GM03348 (cell line): ENCODE measurements at places on chromosomes 11 and 22.
A peak's percentile ranks its signal among the peaks of the same experiment; 100 is the strongest.

DNA sequence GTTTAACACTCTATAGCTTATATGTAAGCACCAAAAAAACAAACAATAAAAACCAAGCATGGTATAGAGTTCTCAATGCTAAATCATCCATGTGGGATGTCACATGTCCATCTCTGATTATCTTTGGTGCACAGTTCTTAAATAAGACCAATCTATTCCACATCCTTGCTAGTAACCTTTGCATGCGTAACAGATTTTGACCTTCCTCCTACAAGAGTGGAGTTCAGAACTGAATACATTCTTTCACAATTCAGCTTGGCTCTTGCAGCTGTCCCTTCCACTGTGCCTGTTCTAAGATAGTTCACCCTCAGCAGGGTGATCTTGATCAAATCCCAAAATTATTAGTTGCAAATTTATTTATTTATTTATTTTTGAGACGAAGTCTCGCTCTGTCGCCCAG lies 21.1 kb downstream of the PRR14L start:
- no peak for DNase-seq

DNA sequence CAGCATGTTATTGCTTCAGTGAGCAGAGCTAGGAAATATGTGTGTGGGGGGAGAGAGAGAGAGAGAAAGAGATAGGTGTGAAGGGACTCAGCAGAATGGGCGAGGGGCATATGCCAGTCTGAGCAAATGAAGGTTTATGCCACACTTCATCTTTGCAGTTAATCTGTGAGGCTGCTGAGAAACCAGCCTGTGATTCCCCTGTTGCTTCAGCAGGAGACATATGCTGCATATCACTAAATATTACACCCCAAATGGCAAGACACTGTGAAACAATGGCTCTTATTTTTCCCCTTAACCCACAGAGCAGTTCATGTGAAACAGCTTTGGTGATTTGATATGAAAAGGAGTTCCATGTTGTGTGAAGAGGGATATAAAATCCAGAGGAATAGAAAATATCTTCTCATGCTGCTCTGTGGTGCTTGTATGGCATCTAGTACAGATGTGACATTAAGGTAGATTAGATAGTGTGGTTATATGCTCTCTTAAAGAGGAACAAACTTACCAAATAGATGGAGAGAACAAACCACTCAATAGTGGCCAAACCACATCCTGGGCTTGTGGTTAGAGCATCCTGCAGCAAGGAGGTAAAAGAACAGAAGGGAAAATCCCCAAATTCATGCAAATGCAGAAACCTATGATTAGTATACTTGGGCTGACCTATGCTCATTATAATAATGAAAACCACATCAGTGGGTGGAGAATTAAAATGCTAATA lies 864.2 kb downstream of the FAM181B start:
- DNase-seq = no peak

GRCh38 chr11:132057266-132057665 lies 686.9 kb downstream of the NTM start:
- no peak for DNase-seq

GRCh38 chr11:108589136-108589535 lies 4.4 kb downstream of the EXPH5 start:
- DNase-seq = no peak

DNA sequence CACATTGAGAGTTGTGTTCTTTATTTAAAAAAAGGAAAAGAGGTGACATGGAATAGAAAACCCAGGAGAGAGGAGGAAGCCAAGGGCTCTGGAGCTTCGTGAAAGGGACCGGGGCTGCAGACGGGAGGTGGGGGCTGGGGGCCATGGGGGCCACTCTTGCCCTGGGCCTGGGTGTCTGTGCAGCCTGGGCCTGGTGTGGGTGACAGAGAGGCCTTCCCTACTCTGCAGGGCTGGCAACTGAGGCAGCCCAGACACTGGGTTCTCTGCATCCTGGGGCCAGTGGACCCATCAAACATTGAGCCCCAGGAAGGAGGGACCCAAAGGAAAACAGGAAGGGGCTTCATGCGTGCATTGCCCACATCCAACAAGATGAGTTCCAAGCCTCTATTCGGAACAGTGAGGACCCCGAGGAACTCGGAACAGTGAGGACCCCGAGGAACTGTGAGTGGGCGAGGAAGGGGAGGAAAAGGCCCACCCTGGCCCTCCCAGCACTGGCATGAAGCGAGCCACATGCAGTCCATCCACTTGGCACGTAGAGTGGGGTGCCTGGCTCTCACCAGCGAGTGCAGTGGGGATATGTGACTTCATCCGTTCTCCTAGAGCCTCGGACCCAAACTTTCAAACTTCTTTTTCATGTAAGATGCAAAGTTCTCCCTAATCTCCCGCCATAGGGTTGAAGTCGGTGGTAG lies 1121.6 kb downstream of the BRD1 start:
- DNase-seq = no peak

DNA sequence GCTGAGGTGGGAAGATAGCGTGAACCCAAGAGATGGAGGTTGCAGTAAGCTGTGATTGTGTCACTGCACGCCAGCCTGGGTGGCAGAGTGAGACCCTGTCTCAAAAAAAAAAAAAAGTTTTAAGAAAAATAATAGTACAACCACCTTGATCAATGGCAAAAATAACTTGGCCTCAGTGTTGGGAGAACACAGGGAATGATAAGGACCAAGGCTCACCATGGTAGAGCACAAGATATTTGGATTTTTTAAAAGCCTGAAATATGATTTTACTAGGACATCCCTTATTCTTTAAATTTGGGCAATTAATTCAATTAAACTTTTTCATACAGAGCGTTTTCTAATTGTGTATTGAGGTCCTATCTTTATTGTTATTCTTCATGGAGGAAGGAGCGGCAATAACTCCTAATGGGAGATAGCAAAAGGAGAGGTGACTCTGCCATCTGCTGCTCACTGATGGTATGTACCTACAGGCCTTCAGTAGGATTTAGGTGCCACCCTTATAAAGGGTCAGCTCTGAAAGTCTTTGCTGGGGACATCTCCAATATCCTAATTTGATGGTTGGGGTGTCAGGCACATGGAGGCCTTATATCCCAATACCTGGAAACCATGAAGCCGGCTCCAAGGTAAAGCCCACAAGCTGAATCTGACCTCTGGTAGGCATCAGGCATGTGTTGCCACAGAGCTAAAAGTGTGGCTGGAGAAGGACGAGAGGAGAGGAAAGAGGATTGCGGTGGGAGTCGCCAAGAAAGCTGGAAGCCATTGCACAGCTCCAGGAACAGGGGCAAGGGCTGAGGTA lies 21.9 kb upstream of the POLD3 start:
- DNase-seq = peak; percentile 68

DNA sequence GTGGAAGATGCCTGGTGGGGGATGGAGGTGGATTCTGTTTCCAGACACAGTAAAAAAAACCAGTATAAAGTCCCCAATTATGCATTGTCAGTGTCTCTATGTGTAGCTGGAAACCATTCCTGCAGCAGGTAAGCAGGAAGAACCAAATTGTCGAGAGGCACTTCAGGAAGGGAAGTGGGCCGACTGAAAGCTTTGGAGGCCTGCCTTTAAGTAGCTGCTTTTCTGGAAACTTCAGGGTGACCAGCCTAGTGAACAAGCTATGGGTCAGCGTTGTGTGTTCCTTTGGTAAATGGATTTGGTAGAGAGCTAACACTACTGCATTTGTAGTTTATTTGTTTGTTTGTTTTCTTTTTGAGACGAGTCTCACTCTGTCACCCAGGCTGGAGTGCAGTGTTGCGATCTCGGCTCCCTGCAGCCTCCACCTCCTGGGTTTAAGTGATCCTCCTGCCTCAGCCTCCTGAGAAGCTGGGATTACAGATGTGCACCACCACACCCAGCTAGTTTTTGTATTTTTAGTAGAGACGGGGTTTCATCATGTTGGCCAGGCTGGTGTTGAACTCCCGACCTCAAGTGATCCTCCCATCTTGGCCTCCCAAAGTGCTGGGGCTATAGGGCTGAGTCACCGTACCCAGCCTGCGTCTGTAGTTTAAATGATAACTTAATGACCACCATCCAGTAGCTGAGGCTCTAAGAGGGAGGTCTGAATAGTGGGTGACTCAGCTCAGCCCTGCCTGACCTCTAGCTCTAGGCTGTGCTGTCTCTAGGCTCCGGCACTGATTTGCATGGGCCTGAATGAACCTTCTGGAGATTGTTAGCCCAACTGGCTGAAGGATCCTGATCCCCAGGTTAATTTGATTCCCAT lies 12.8 kb downstream of the PTPRJ start:
- peak; percentile 41 for DNase-seq

DNA sequence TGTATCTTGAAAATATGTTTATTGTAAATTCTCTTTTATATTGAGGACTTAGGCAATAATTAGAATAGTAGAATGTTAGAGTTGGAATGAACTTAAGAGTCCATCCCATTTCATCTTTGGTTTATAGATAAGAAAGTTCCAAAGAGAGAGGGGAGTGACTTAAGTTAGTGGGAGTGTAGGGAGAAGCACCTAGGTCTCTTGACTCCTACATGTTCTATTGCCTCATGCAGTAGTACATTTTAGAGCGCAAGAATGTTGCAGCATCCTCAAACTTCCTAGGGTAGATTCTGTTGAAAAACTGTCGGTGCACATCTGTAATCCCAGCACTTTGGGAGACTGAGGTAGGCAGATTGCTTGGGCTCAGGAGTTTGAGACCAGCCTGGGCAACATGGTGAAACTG lies 8.7 kb downstream of the RRM1 start:
- no peak for DNase-seq

DNA sequence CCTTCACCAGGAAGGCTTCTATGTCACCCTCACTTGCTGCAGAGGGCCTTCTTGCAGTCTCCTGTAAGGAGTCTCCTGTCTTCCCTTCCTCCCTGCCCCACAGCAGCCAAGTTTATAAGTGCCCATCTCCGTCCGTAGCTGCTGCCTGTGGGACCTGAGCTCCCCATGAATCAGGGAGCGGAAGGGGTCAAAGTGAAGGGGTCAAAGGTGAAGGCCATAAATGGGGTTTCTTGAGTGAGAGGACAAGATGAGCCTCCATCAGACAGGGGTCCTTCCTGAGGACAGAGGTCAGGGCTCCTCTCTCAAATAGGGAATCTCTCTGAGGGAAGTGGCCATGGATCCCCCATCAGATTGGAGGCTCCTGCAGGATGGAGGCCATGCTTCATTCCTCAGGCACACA lies 44.4 kb downstream of the ARRB1 start:
- no peak for DNase-seq

DNA sequence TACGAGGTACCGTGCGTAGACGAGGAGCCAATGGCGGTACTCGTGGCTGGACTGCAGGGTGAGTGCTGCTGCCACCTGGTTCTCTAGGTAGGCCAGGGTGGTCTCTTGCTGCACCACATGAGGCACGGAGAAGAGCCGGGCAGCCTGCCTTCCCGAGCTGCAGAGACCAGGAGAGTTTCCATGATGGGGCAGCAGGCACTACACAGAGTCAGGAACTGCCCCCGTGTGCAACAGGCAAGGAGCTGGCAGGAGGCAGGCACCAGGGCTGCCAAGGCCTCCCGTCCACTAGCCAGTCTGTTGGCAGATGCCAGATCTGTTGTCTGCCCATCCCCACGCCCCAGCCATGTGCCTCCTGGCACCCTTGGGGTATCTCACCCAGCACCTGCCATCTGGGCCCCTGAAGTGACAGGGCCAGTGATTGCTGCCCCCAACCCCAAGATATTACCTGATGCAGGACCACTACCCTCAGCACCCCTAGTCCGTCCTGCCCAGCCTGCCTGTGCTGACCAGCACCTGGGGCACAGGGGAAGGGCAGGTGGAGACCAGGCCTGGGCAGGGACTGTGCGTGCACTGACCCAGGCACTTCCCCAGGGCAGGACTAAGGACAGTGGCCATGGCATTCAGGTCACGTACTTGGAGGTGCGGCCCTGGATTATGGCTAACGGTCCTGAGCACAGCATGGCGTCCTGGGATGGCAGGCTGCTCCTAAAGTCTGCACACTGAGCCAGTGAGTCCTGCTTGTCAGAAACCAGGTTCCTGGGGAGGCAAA lies 62.0 kb upstream of the CLTCL1 start:
- no peak for DNase-seq

DNA sequence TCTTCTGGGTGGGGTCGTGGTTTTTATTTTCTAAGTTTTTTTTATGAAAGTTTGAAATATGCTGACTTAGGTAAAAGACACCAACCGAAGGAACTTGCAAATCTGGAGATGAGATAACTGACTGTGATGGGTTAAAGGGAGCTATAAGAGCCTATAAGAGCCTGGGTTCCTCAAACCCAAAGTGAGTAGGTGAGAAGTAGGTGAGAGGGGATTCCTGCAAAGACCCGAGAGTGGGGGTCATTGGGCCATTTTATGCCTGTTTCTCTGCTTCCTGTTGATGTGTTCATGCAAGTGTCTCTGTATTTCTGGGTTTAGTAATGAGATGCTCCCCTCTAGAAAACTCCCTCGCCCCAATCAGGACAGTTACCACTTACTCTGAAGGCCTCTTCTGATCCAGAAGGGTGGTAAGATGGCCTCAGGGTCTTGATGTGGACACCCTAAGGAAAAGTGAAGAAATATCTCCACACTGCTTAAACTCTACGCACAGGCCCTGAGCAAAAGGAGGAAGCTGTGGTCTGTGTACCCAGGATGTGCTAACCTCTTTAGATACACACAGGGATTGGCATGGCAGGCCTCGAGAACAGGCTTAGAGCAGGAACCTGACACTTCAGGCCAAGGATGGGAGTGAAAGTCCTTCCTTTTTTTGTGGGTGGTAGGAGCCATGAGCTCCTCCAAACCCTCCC lies 1.8 kb downstream of the FLI1 start:
- no peak for DNase-seq

DNA sequence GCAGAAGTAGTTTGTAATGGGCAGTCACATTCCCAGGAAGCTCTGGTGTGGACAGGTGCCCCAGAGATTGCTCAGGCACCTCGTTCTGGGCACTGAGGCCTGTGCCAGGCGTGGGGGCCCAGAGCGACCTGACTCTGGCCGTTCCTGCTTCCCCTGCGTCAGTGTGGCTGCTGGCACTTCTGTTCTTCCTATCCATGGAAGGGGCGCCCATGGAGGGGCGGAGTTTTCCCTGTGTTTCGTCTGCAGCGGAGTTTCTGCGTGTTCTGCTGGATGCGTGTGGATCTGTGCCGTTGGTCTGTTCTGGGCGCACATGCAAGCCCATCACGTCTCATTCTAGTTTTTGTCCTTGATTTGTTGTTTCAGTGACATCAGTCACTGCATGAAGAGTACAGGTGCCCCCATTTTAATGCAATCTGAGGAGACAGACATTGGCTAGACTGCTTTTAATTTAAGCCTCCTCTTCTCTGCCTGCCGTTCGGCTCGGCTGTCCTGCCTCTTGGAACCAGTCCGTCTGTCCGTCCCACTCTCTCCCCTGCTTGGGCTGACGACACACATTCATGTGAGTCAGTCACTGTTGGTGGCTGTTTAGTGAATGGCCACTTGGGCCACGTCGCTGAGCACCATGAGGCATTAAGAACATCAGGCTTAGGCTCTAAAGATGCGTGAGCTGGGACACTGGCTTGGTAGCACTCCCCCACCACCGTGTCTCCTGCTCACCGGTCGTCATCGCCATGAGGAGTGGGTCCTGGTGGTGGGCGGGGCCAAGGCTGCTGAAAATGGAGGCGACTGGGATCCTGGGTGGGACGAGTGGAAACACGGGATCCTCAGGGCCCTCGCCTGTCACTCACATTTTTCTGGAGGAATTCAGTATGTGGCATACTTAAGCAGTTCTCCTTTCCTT lies 255.8 kb downstream of the TBC1D22A start:
- DNase-seq = no peak
